Activated CD4-positive, alpha-beta T cell treated with anti-CD3 and anti-CD28 coated beads for 1 hour (primary cell): ENCODE measurements at places on chromosomes 11 and 22.
A peak's percentile ranks its signal among the peaks of the same experiment; 100 is the strongest.

DNA sequence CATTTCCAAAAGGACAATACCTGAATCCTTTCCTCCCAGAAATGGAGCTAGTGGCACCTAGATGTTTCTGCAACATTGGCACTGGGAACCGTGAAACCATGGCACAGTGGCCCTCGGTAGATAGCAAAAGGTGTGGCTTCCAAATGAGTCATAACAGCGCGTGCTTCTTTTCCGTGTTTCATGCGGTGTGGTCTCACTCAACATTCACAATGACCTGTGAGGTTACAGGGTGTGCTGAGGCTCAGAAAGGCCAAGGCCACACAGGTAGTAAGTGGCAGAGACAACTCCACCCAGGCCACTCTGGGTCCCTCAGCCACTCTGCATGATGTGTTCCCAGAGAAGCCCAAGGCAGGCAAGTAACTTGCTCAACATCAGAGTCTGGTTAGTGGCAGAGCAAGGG is 67.4 kb downstream of the TP53I11 start:
- no peak for DNase-seq

DNA sequence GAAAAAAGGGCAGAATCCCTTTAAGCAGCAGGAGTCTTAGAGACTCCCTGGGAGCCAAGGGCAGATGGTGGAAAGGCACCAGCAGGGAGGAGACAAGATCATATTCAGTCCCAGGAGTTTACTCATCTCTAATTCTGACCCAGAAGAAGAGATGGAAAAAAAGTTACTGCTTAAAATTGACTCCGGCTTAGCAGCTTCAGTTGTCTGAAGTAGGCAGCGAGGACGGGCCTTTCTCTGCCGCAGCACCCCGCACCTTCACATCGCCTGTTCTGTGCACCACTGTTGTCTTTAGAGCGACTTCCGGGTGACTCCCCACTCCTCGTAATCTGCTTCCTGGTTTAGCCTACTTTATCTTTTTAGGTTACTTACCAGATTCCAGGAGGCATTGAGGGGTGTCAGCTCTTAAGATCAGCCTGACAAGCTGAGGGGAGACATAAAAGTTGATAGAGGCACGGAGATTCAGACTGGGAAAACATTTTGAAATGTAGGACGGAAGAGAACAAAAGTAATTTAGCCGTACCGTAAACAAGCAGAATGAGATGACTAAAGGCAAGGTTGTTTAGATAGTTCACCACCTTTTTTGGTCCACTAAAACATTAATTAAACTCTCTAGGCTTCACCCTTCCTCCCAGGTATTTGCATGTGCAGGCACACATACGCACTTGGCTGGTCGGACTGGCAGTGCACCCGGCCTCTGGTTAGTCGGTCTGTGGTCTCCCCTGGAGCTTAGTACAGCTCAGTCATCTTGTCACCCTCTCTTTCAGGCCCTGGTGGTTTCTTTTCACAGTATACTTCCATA is 74.3 kb downstream of the CECR2 start:
- DNase-seq = no peak

DNA sequence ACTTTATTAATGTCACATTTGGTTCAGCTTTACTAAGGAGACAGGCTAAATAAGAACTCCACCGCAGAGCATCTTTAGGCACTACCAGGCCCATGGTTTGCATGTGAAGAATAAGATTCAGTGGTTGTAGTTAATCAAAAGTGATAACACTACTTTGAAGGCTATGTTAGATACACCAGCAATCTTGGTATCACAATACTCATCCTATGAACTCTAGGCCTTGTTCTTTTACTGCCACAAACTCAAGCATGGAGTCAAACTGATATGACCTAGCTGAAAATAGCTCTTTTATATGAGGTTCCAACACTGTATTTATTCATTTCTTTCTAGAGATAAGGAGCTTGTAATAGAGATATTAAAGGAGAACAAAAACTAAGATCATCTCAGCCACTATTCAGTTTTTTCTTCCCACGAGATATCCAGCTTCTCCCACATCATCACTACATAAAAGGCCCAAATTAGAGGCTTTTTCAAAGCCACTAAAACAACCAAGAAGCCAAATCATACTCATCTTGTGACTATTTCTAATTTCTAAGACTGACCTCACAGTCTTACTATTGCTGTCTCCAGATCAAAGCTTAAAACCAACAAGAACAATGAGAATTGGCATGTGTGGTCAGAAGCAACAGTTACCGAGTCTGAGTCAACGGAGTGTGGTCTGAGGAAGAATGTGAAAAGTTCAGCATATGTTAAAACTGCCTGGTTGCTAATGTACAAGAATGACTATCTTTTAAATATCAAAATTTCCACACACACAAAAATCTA is 25.1 kb upstream of the GUCY1A2 start:
- DNase-seq = no peak

GRCh38 chr11:120141768-120142423 is 4.0 kb upstream of the TRIM29 start:
- no peak for DNase-seq

- DNase-seq = no peak
Observed at GRCh38 chr22:33796494-33796893, 123.8 kb downstream of the LARGE1 start.

GRCh38 chr11:26326793-26327400 is 5.0 kb upstream of the ANO3 start:
- DNase-seq = no peak

GRCh38 chr11:65537296-65537597 is 12.4 kb downstream of the SCYL1 start:
- DNase-seq = no peak

- DNase-seq = peak; percentile 37
Observed at GRCh38 chr11:122796128-122796717, 42.1 kb upstream of the CRTAM start.

- no peak for DNase-seq
Observed at GRCh38 chr11:107720303-107720774, 8.5 kb upstream of the SLN start.

- DNase-seq = peak; percentile 33
Observed at GRCh38 chr11:67648140-67648795, 2.3 kb downstream of the ACY3 start.

GRCh38 chr11:22426915-22427314 is 88.7 kb downstream of the SLC17A6 start:
- DNase-seq = no peak

GRCh38 chr11:75954039-75954438 is 139.0 kb downstream of the UVRAG start:
- DNase-seq = no peak

DNA sequence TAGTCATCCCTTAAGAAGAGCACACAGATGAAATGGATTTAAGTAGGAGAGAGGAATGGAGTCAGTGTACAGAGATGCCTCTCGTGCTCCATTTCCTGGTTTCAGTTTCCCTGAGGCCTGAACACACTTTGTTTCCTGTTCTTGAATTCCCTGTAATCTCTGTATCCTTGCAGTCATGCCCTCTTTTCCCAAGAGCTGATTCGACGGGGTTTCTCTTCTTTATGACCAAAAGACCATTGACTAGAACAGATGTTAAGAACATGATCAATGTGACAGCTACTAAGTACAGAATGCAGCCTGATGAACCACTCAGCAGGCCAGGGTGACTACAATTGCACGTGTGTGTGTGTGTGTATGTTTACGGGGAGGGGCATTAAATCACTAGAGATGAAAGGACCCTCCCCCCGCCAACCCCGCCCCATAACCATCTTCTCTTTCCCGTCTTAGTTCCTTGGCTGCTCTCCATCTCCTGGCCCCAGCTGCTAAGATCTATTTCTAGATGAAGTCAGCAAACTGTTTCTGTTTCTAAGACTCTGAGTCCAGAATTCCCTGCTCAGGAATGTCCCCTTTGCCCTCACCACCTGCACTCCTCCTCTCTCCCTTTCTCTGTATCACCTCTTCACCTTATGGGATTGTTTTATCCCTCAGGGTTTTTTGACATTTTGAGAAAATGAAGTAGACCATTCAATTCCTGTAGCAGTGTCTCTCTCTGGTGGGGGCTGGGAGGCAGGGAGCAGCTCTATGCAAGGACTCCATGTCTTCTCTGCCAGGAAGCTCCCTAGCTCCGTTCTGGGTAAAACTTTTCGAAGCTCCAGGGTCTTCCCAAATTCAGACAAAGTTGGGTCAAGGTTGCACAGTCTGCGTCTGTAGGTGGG is 26.0 kb downstream of the SLC22A6 start:
- DNase-seq = no peak

DNA sequence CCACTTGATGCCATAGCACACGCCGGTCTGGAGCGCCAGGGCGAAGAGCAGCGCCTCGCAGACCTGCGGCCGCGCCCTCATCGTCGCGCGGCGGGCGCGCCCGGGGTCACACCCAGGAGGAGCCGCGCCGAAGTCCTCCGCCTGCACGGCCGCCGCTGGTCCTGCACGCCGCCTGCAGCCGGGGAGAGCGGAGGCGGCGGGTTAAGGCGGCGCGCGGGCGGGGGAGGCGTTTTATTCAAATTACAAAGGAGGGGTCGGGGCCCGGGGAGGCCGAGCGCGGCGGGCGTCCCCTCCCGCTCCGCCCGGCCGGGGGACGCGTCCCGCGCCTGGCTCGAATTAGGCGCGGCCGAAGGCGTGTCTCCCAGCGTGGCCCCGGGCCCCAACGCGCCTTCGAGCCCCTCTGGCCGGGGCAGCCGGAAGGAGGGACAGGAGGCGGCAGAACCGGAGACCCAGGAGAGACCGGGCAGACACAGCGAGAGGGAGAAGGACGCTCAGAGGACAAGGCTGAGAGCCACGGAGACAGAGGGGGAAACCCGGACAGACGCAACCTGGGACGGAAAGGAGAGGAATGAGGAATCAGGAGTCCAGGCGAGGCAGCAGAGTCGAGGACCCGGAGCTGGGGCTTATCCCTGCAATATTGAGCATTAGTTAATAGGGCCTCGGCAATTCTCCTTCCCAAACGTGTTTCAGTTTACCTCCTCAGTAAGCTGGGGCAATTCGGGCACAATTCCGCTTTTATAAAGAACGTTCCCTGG is at the start of gene WNT11:
TSS of gene WNT11 (minus strand) at position 176 of the 755 bp plus-strand sequence. CDS start at position 81, 95 bp downstream.
- DNase-seq = no peak

- DNase-seq = no peak
Observed at GRCh38 chr11:31643857-31644256, 134.3 kb downstream of the ELP4 start.

DNA sequence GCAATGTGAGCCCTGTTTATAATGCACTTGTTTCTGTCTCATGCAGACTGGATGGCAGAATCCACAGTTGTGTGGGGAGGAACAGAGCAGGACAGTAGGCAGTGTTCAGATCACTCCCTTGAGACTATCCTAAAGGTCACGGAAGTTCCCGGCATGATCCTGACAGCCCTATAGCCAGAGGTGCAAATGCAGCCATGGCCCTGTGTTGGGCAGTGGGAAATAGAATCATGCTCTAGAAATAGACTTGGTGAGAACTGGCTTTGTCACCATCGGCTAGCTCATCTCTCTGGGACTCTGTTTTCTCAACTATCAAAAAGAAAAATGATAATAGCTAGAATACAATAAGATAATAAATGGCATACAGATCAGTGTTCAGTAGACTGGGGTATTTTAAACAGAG is 123.2 kb downstream of the FEZ1 start:
- no peak for DNase-seq

DNA sequence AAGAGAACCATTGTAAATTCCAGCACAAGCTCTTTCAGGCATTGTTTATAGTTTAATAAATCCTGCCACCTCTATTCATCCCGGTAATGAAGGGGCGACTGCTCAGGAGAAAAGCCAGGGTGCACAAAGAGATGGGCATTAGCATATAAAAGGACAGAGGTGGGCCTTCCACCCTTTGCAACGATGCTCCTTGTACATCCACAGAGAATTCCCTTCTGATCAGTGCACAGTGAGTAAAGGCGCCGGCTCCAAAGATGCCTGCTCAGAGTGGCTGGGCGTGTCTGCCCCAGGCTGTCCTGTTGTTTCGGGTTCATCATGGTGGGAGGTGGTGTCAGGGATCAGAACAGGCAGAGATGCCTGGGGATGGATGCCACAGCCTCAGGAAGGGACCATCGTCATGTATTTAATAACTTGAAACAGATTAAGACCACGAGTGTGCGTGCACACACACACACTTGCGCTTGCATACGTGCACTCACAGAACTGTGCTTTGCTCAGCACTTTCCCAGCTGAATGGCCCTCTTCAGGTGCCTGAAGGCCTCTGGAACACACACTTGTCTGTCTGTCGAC is 305.0 kb downstream of the TBC1D22A start:
- peak; percentile 2 for DNase-seq

GRCh38 chr11:71491531-71491930 is 35.5 kb upstream of the KRTAP5-7 start:
- no peak for DNase-seq

DNA sequence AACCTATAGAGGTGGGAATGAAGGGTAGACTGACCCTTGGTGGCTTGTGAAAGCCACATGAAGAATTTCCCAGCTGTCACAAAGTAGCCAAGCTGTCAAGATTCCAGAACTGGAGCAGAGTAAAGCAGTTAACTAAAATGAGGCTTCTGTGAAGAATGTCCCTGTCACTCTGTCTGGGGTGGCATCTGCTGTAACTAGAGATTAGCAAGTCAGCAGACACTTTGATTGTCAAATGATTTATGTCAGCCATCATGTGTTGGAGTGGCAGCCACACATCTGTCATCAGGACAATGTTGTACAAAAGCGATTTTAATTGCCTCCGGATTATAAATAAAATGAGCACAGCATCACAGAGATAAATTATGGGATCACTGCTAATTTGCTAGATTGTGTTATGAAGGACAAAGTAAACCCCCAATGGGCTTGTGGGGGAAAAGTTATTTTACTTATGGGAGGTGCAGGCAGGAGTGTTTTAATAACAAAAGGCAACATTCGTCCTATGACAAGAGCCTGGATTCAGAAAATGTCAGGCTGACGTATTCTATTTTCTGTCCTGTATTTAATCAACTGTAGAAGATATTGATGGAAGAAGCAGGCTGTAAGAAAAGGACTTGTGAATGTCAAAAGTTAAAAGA is 270.9 kb downstream of the FAM181B start:
- no peak for DNase-seq

DNA sequence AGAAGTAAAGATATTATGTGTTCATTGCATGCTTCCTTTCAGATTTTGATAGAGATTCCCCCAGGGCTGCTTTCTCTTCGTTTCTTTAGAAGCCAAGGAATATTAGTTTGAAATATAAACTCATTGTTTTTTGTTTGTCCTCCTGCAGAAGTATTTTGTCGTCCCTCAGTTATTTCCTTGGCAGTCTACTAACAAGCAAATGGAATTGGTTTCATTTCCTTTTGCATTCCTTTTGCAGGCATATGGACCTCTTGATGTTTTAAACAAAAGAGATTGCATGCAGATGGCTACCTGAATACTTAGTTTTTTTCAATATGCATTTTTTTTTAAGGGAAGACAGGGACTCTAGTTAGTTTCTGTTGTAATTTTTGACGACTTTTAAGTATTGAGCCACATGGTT is 62.2 kb downstream of the BCL2L13 start:
- DNase-seq = no peak

GRCh38 chr22:26884921-26885320 is 227.5 kb downstream of the MIAT start:
- no peak for DNase-seq
